ENCODE measurements at places on chromosomes 7 and 10.

- peak; percentile 46 for DNase-seq
These were observed 84.9 kb downstream of the ZNF365 start for GRCh38 chr10:62459072-62459471.

- no peak for DNase-seq
These were observed 248.0 kb upstream of the GALNT17 start for GRCh38 chr7:70883750-70884439.

- DNase-seq, result no peak
These were observed 72.7 kb downstream of the ELFN1 start for GRCh38 chr7:1742555-1743303.

GRCh38 chr7:129952086-129952652 lies 591 bp downstream of the UBE2H start:
- no peak for DNase-seq

DNA sequence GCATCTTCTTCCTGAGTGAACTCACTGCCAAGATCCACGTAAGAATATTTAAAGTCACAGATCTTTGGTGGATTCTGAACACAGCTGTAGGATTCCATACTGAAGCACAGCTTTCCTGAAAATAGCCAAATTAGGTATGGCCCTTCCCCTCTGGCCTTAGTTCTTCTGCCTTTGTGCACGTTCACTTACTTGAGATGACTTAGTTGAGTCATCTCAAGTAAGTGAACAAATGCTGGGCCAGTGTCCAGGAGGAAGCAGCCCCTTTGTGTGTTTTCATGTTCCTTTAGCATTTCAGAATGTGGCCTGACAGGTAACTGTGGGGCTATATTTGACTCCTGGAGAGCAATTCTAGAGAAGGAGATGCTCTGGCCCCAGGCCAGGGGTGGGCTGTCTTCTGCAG lies 51.5 kb downstream of the CCNY start:
- DNase-seq, result peak; percentile 14

DNA sequence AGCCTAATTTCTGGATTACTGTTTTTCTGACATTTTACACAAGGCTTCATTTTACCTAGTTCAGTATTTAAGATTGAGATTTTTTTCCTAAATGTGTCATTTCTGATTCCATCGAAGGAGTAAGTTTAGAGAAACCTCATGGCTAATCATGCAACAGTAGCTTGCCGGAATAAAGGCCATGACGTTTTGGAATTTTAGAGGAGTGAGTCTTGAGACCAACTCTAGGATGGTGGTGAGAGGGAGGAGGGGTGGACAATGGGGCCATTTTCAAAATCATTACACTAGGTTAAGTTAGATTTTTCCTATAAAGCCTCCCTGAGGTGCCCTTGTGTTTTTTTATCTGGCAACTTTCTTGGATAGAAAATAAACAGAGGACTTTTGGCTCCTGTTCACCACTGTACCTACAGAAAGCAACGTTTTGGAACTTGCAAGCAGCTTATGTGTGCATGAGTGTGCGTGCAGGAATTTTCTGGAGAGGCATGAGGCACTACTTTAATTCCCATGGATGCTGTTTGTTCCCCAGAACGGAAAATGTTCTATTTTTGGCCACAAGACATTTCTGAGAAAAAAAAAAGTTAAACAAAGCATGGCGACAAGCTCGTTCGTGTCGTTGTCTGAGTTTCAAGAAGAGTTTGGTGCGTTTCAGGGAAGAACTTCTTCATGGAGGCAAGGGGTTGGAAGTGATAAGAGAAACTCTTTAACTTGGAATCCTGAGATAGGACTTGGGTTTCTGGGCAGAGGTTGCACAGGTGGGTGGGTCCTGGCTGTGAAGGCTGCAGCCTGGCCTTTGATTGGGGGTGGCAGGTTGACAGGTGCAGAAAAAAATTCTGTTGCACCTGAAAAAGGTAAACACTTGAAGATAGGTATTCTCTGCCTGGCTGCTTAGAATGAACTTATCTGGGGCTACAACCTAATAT lies 178.1 kb downstream of the PTEN start:
- no peak for DNase-seq

DNA sequence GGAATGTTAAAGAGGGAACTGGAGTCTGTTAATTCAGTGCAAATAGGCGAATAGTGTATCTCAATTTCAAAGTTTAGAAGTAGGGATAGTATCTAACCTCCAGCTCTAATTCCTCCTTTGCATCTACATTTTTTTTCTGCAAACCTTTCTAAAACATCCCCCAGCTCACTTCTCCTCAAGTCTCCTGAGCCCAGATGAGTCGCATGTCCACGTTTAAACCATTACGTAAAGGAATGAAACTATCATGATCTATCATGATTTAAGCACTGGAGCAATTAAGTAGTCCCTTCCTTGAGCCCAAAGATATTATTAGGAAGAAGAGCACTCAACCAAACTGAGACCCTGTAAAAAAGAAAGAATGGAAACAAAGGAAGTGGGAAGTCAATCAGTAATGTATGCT lies 29.9 kb downstream of the GPR22 start:
- DNase-seq, result no peak

DNA sequence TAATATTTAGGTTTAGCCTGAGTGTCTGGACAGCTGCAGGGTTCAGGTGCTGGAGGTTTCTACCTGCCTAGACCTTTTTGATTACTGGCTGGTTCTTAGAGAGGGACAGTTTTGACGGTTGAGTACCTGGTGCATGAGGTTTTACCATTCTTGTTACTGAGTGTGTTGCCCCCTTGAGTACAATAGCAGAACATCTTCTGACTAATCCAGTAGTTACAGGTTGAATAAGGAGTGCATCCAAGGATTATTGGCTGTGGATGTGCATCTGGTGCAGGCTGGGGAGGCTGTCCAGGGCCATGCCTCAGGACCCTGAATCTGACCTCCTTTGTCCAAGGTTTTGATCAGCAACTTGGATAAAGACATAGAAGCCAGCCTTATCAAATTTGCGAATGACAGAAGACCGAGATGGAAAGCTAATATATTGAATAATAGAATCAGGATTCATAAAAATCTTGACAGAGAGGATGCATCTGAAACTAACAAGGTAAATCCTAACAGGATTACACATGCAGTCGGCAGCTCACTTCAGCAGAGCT lies 23.1 kb downstream of the PLPP4 start:
- DNase-seq, result no peak

GRCh38 chr10:68135362-68135761 lies 26.1 kb downstream of the MYPN start:
- DNase-seq, result peak; percentile 21

DNA sequence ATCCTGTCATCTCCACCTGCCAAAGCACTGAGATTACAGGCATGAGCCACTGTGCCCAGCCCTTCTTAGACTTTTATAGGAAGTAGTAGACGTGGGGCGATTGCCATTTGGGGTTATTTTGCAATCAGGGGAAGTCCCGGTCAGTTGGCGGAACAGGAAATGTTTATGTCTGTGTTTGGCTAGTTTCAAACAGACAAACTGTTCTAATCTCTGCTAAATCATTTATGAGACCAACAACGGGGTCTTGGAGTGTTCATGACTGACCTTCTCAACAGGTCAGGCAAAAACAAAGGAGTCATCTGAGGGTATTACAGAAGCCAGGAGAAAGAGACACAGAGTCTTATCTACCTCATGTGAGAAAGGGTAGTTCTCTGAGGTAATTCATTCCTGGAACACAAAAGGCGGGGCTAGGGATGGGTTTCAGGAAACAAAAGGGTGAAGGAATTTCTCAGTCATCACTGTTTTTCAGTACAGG lies 6.6 kb upstream of the TPK1 start:
- DNase-seq, result no peak

DNA sequence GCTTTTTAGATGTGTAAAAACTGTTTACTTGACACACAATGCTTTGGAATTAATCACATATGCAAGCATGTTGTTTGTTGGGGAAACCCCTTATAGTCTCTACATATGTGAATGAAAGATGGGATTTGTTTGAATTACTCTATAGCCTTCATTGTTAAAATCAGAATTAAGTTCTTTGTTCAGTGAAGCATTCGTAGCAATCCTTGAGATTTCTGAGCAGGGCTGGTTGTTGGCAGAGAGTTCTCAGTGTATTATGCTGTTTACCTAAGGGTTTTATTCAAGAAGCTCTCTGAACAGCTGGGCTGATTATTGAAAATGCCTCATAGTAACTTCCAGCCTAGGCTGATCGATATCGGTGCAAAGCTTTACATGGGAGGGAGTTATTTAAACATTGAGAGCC lies 190.9 kb downstream of the VTI1A start:
- DNase-seq, result no peak

- no peak for DNase-seq
These were observed 174.0 kb upstream of the KCTD7 start for GRCh38 chr7:66454600-66455225.

All from fibroblast of the conjunctiva (primary cell).